Natural killer cell (primary cell): ENCODE measurements at places on chromosomes 12 and 14. TPM values are rescaled to one million over a fixed set of nuclear protein-coding genes. Genes with fewer than 3 reads are reported as not detected.

DNA sequence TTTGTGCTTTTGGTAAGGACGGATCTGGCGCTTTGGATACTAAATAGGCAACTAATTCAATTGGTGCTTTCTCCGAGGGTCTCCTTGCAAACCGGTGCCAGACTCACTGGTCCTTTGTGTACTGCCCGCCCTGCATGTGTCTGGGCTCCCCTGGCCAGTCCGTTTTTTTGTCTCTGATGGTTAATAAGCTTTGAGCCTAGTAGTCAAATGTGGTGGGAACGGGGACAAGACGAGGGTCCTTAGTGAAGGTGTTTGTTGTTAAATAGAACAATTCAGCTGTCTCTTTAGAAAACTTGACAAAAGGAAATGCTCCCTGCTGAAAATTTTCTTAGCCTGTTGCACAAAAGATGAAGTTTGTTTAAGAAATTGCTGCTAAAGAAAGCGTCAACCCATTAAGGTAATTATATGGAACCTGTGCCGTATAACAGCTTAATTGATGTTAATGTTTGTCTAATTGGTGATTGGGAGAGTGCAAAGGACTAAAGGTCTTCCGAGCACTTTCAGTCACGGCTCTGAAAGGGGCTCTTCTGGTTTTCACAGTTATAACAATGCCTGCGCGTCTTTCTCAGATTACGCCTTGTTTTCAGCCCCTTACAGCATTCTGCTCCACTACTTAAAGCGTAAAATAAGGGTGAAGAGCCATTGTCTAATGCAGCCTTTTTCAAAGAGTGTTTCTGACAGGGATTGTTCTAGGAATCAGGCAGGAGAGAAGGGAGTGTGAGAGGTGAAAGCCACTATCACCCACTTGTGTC lies 537.4 kb downstream of the PRKD1 start:
- H3K27ac ChIP-seq, result no peak overlapping the region
- H3K36me3 ChIP-seq, result no peaks in the 10 kb centered on the region
- H3K4me1 ChIP-seq, result no peaks in the 10 kb centered on the region
- no peak overlapping the region for H3K4me3 ChIP-seq
- DNase-seq, result no peak

DNA sequence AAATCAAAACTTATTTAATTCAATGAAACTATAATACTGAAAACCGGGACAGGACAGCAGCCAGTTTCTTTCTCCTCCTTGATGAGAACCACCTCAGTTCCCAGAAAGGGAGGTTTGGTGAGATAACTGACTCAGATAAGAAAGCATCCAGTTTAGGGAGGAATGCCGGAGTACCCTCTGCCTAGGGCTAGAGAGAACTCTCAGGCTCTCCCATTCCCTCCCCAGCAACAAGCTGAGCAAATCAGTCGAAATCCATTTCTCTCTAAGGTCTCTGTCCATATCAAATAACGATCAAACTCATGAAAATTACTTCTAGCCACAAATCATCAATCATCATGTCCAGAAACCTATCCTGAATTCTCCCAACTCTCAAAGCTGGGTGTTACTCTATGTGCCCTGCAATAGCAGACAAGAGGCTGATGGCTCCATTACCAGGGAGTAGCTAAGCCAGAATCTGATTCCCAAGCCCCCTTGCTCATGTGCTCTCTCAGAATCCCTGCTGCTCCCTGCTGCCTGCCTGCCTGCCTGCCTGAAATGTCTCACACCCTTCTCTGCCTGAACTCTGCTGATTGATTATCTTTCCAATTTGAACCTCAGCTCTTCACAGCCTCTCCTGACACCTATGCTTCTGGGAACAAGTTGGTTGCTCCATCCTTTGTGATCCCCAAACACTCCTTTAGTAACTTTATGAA lies 49.4 kb downstream of the SLC25A47 start:
- no peak overlapping the region for H3K4me3 ChIP-seq
- H3K27me3 ChIP-seq, result no peaks in the 10 kb centered on the region
- H3K27ac ChIP-seq, result no peak overlapping the region
- H3K36me3 ChIP-seq, result peaks cover 13% of the 10 kb centered on the region

DNA sequence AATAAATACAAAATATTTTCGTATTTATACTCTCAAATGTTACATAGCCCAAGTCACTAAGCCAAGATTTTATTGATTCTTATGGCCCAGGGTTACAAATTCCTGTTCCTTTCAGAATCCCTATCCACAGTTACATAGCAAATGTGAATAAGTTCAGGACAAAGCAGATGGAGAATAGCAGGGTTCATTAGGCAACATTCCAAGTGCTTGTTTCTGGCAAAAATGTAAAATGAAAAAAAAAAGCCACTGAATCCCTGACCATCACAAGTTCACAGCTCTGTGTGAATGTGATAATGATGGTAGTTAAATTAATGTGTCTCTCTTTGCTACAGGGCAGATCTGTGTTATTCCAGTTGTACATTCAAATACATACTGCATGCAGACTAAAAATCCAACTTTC lies 74.6 kb downstream of the KCNC2 start:
- H3K4me1 ChIP-seq, result no peaks in the 10 kb centered on the region
- H3K36me3 ChIP-seq, result no peaks in the 10 kb centered on the region
- DNase-seq, result no peak
- no peaks in the 10 kb centered on the region for H3K27me3 ChIP-seq

Gene SLC17A8
- total RNA-seq, result not detected

DNA sequence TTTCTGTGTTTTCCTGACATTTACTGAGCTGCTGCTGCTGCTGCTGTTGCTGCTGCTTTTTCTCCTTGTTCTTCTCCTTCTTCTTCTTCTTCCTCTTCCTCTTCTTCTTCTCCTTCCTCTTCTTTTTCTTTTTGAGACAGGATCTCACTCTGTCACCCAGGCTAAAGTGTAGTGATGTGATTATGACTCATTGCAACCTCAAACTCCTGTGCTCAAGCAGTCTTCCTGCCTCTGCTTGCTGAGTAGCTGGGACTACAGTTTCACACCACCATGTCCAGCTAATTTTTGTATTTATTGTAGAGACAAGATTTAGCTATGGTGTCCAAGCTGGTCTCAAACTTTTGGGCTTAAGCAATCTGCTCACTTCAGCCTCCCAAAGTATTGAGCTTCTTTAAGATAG lies 95.8 kb downstream of the TMTC3 start:
- no peak for DNase-seq
- no peak overlapping the region for H3K4me3 ChIP-seq
- no peaks in the 10 kb centered on the region for H3K4me1 ChIP-seq
- H3K36me3 ChIP-seq, result no peaks in the 10 kb centered on the region
- no peak overlapping the region for H3K27ac ChIP-seq

GRCh38 chr14:72480464-72481243 lies 413.2 kb downstream of the DPF3 start:
- H3K27ac ChIP-seq, result no peak overlapping the region
- H3K4me1 ChIP-seq, result peaks cover 44% of the 10 kb centered on the region
- no peak for DNase-seq
- H3K4me3 ChIP-seq, result no peak overlapping the region
